CD4-positive, alpha-beta T cell treated with Interferon alpha-2 for 1 hour (primary cell): ENCODE measurements at places on chromosomes 7 and 10.

- DNase-seq: no peak
These were observed 29.9 kb upstream of the HNRNPH3 start for GRCh38 chr10:68301790-68302502.

- no peak for DNase-seq
These were observed 88.4 kb upstream of the SMNDC1 start for GRCh38 chr10:110392868-110393740.

DNA sequence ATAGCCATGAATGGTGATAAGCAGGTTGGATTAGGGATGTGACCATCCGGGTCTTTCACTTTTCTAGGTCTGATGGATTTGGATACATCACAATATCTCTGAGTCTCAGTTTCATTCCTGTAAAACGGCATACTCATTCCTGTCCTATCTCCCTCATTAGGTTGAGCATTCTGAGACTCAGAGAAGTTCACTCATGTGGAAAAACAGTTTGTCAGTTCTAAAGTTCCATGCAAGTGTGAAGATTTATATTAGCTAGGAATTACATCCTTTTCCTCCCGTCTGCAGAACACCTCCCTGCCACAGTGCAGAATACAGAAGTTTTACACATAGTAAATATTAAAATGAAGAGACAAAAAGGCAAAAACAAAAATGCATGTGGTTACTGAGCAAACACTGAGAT is 94.2 kb upstream of the SLC25A13 start:
- DNase-seq: no peak

DNA sequence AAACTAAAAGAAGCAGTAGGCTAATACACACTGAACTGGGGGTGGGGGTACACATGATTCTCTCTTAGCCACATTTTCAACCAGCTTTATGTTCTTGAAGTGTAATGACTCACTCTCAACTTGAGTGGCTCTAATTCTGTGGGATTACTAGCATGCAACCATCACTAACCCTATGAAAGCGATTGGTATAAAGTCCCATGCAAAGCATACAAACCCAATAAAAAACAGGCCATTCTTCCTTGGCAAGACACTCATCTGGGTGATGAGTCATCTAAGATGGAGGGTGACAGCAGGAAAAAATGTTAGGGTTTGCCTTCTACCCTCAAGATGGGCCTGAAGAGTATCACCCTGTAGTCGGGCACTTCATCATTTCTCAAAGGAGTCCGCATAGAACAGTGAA is 14.9 kb upstream of the PON3 start:
- DNase-seq: no peak

DNA sequence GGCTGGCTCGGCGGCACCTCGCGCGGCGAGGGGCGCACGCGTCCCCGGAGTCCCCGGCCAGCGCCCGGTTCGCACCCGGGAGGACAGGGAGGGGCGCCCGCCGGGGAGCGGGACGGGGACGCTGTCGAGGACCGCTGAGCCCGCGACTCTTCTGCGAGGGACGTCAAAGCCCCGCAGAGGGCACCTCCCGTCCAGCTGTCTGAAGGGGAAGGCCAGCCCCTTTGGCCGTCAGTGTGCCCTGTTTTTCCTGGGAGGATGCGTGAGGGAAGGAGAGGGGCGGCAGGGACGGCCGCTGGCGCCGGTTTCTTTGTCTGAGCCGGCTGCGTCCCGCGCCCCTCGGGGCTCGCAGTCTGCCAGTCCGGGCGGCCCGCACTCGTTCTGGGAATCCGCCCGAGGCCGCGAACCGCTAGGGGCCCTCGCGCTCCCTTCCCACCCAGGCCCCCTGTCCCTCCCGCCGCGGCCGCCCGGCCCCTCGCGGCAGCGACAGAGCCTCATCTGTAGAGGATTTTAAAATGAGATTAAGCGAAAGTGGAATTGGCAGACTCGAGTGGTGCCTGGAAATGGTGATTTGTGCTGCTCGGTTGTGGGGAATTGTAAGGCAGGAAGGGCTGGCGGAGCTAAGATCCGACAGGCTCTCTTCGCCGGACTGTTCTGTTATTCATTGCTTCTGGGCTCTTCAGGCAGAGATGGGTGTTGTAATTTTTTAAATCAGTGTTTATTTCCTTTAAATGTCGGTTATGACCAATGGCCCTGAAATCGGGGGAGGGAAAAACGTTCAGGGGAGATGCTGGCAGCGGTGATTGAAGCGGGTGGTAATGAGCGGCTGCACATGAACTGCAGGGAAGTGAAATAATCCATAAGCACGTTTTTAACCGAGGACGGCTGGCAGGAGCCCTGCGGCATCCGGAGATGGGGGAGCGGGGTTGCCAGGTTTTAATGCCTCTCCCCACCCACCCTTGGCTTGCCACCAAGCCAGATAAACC is 618 bp upstream of the RELN start:
- DNase-seq: no peak

DNA sequence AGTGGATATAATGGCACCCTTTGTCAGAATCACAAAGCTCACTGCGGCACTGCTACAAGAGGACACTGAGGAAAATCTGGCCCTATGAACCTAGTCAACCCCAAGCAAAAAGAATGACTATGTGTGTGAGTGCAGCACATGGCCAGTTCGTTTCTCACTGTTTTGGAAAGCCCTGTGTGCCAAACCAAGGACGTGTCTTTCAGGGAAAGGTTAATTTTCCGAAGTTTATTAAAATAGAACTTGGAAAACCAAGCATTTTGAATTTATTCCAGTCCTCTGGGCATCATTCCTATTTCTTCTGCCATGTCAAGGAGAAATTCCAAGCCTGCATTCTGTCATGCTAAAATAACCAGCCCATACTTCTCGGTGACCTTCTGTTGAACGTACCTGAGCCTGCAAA is 471.8 kb downstream of the PLXDC2 start:
- no peak for DNase-seq

DNA sequence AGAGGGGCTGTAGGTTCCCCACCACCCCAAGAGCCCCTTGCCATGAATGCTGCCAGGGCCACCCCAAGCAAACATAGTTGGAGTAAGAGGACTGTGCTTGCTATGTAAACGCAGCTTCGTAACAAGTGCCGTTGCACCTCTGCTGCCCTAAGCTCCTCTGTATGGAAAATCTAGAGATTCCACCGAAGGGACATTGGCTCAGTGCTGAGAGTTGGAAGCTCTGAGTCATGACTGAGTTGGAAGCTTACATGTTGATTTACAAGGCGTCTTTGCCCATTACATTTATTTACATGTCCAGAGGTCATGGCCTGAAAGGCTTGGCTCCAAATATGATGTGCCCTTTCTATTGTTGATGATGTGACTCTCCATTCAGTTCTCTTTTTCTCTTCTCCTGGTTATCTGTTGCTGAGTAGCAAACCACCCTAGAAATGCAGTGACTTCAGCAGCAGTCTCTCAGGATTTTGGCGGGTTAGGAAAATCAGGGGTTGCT is 233.1 kb upstream of the TCF7L2 start:
- no peak for DNase-seq

DNA sequence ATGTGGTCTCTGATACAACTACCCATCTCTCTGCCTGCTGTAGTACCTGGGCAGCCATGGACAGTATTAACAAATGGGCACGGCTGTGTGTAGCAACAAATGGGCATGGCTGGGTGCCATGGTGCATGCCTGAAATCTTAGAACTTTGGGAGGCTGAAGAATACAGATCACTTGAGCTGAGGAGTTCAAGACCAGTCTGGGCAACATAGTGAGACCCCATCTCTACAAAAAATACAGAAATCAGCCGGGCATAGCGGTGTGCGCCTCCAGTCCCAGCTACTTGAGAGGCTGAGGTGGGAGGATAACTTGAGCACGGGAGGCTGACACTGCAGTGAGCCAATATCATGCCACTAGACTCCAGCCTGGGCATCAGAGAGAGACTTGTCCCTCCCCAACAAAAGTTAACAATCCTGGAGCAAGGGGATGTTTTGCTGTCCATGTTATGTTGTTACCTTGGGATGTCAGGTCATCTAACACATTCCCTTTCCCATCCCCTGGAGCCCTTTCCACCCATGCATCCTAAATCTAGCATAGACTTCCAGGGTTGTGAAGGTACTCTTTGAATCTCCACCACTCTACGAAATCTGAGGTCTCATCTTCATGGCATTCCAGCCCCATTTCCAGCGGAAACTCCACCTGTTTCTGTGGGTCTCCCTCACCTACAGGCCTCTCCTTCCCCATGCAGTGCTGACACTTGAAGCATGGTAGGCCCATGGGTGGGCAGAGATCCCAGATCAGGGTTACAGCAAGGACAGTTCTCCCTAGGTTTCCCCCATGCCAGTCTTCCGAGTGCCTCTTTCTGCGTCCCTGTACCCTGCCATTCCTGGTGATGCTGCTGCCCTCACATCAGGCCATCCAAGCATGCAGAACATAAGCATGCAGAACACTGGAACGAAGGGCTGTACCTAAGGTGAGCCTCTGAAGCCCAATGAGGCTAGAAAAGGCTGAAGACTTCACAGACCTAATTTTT is 13.1 kb downstream of the FXYD4 start:
- no peak for DNase-seq

- no peak for DNase-seq
These were observed 92.4 kb upstream of the TMEM72 start for GRCh38 chr10:44818701-44819127.
